Epithelial cell of prostate (primary cell): ENCODE measurements at places on chromosomes 3 and 15.
A peak's percentile ranks its signal among the peaks of the same experiment; 100 is the strongest.

DNA sequence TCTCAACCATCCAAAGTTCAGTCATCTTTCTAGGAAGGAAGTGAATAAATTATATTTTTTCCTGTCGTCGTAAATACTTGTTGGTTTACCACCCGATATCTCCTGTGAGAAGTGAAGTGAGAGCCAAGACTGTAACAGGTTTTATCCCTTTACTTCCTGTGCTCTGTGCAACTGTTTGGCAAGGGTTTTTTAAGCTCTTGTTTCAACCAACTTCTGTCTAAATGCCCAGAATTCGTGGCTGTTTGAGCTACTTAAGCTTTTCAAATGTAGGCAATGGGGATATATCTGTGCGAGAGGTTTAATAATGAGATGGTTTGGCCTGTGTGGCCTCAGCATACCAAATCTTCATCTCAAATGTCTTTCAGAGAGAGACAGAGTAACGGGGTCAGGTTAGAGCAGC, 134.7 kb downstream of the LRTM1 start:
- no peak for DNase-seq

GRCh38 chr3:48765376-48765775, 48.4 kb upstream of the IP6K2 start:
- DNase-seq, result peak; percentile 6

DNA sequence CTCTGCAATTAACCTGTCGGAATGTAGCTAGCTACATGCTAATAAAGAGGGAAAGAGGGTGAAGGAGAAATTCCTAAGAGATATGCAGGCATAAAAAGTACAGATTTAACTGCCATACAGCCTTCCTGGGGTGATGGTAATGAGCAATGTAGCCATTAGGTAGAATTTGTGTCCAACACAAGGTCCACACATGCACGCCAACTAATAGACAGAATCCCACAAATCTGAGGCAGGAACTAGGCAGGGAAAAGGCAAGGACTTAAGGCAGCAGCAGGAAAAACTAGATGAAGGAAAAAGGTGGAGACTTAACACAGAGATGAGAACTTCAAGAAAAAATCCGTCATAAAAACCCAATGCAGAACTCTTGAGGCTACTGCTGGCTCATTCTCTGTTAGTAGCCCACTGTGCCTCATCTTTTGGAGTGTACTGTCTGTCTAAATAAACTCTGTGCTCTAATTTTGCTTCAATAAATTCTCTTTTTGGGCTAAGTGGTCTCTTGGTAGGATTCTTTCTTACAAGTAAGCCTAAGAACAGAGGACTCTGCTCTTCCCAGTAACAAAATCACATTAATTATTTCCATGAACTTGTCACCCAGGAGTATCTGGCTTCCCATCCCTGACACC, 81.5 kb downstream of the BTLA start:
- no peak for DNase-seq

DNA sequence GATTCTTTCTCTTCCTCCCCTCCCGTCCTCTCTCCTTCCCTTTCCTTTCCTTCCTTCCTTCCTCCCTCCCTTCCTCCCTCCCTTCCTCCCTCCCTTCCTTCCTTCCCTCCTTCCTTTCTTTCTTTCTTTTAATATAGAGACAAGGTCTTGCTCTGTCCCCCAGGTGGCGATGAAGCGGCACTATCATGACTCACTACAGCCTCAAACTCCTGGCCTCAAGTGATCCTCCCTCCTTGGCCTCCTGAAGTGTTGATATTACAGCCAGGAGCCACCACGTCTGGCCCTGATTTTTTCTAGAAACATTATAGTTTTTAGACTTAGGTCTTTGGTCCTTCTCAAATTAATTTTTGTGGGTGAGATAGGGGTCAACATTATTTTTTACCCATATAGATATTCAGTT, 15.5 kb downstream of the GRM2 start:
- DNase-seq, result no peak

DNA sequence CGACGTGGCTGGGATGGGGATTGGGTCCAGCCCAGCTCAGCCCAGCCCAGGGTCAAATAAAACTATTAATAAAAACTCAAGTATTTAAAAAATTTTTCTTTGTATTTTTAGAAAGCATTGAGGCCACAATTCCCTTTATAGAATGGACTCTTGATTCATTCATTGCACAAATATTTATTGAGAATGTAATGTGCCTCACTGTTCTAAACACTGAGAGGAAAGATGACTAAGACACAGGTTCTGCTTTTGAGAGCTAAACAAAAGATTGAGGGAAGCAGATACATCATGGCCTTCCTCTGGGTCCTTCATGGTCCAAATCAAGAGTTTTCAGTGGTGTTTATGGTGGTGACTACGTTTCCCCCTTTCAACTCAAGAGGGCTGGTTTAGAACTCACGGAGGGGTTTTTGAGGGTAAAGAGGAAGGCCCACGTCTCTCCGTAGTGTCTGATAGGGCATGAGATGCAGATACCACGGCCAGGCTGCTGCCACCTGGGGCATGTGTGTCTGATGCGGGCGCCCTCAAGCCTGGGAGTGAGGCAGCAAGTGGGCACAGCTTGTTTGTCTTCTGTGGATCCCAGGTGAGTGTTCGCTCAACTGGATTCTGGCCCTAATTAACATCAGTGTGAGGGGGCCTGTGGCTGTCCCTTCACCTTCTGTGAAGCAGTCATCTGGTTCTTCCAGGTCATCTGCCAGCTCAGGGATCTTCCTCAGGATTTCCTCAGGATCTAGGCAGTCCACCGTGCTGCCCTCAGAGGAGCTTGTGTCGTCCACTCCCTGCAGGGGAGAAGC, 73.5 kb upstream of the SCN5A start:
- DNase-seq, result no peak

DNA sequence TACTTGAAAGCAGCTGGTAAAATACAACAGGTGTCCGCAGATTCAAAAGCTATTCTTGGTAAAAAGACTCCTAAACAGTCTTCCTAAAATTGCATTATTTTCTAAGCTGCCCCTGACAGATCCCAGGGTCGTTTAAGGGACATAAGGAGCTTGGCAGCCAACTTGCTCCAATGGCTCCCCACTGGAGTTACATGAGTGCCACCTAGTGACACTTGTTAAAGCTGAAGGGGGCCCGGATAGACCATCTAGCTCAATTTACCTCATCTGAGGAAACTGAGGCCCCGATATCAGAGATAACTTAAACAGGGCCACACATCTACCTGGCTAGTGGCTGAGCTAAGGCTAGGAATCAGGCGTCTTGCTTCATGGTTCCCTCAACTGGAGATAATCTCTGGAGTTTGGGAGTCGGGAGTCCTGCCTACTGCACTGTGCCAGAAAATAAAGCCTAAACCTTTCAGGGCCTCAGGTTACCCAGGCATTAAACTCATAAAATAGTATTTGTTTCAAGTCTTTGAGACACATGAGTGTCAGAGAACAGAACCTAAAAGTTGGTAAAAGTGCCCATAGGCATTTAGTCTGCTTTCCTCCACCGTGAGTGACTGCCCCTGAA, 6.5 kb upstream of the TBC1D23 start:
- DNase-seq, result no peak

DNA sequence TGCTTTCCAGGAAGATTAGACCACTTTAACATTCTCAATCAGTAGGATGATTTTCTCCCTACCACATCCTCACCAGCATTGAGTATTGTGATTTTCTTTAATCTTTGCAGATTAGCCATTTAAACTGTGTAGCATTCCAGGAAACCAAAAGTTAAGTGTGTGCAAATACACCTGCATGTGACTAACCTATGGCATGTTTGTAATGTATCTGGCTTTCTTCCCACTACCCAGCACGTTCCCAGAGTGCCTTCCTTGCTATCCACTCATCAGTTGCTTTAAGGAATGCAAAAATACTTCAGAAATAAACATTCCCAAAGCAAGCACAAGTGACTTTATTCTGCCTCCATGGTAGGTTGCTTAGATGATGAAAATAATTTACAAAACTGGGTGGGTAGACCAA, 74.2 kb downstream of the ATG7 start:
- peak; percentile 39 for DNase-seq

DNA sequence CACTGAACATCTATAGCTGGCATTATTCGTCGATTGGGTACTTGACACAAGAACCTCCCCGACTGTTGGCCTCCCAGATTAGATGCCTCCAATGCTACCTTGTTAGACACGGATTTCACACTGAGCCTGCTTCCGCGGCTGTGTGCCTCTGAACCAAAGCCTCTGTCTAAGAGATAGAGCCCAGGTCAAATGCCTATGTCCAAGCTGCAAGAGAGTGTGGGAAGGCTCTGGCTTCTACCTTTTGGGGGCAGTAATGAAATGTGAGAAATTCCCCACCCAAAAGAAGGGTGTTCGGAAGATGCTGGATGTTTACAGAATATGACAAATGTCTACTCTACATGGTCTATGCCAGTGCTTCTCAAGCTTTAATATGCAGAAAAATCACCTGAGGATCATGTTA, 2.0 kb upstream of the RPUSD2 start:
- no peak for DNase-seq

DNA sequence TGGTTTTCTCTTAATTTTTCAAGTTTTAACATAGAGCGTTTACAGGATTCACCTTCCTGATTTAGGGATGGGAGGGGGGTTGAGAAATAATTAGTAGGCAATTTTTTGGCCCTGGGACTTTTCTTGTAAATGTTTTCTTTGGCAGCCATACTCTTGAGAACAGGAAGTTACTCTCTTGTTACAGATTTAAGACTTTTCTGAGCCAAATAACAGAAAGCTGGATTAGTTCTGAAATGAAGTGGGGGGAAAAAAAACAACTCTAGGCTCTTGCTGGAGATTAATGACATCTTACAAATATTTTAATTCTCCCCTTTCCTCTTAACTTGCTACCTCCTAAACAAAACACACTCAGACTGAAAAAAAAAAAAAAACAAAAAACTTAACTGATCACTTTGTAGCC, 13.8 kb upstream of the POLR2M start:
- DNase-seq, result no peak

DNA sequence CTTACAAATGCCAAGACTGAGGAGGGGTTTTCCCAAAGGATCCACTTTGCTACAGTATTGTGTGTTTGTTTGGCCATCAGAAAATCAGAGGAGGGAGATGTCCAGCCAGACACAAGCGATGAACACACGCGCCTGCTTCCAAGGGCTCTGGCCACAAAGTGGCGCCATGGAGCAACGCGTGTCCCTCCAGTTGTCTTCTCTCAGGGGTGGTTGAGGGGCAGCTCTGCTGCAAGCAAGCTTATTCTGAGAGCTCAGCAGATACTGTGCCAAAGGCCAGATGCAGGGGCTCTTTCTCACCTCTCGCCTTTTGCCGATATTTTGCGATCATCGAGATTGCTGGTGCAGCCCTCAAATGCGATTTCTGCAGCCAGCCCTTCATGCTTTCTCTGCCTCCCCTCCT, 88.9 kb upstream of the OSBPL11 start:
- no peak for DNase-seq

DNA sequence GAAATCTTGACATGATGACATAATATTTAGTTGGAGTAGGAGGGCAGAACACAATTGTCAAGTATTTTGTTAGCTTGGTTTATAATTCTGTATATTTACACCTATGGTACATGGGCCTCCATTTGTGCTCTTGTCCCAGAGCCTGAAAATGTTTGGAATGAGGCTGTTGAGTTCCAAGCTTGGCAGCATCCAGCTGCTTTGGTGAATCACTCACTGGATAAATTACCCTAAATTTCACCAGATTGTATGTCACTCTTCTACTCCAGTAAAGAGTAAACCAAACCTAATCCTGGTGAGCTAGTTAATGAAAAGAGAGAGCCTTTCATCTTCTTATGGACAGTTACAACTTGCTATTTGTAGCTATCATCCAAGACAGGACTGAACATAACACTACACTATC, 928.7 kb downstream of the DIPK2A start:
- DNase-seq, result no peak

- DNase-seq, result no peak
These were observed 850.0 kb downstream of the DIPK2A start for GRCh38 chr3:144821583-144821982.

DNA sequence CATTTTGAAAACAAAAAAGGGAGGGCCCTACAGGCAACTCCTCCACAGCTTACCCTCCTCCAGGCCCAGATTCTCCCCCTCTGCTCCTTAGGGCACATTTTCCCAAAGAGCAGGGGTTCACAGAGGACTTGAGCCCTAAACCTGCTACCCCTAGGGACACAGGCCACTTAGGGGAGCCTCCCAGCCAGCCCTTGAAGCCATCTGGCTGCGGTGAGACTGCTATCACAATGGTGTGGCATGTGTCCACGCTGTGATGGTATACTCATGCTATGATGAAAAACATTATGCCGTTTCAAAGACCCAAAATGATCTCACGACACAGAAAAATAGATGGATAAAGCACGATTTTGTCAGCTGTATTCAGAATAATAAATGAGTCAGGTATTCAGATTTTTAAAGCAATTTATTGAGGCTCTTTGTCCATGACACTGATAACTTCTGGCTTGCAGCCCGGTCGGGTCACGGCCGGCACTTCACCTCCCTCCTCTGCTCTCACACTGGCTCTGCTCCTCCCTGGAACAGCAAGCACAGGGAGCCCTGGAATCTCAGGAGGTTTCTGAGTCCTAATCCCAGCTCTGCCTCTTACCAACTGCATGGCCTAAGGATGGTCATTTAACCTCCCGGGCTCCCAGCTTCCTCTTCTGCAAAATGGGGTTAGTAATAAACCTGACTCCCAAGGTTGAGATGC, 115.3 kb downstream of the MEGF11 start:
- no peak for DNase-seq

DNA sequence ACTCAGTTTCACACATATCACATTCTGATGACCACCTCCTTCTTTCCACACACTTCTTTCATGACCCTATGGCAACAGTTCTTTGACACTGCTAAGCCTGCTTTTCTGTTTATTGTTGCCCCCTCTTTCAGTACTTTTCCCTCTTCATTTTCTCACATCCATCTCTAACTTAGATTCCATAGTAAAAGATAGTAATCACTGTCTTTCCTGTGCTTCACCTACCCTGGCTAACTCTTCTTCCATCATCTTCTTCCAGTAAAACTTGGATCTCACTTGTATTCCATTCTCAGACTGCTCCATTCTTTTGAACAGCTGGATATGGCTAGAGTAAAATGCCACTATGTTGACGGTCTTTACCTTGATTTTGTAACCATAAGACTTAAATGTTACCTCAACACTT, 632.6 kb upstream of the TGFBR2 start:
- DNase-seq, result no peak

DNA sequence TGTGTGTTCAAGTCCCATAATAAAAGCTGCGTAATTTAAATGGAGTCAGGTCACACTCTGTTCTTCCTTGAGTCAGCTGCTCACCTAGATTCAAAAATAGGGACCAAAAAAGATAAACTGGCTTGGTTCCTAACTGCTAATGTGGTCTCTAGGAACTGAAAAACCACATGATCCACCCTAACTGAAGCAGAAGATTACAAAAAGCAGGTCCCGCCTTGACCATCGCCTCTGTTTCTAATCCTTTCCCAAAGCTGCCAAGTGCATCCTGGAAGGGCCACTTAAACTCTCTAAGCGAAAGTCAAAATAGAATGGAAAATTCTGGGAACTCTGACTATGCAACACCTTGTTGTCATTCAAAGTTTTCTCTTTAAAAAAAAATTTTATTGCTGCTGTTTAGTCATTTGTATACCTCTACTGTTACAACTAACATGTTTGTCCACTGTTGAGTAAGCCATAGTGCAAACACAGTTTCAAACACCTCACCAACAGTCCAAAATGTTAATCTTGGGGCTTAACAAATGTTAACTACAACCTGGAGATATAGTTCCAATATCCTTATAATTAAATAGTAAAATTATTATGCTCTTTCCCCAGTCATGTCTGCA, 88.9 kb upstream of the THBS1 start:
- no peak for DNase-seq
